ENCODE measurements at places on chromosomes 6 and 20.

DNA sequence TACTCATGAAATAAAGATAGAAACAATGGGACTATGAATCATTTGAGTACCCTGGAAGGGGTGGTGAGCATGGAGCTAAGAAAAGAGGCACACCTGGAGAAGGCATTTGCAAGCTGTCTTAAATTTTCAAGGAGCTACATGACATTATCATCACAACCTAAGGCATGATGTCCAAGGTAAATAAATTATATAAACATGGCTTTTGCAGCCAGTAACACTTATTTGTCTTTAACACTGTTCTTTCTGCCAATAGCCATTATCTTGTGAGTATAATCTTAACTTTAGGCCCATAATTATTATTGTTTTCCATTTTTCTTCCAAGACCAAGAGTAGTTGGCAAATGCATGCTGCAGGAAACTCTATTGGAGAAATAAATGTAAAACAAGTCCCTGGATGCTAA, 63.7 kb downstream of the ALDH5A1 start:
- DNase-seq: no peak

- DNase-seq: no peak
These were observed 153.6 kb upstream of the SHLD1 start for GRCh38 chr20:5596401-5597193.

DNA sequence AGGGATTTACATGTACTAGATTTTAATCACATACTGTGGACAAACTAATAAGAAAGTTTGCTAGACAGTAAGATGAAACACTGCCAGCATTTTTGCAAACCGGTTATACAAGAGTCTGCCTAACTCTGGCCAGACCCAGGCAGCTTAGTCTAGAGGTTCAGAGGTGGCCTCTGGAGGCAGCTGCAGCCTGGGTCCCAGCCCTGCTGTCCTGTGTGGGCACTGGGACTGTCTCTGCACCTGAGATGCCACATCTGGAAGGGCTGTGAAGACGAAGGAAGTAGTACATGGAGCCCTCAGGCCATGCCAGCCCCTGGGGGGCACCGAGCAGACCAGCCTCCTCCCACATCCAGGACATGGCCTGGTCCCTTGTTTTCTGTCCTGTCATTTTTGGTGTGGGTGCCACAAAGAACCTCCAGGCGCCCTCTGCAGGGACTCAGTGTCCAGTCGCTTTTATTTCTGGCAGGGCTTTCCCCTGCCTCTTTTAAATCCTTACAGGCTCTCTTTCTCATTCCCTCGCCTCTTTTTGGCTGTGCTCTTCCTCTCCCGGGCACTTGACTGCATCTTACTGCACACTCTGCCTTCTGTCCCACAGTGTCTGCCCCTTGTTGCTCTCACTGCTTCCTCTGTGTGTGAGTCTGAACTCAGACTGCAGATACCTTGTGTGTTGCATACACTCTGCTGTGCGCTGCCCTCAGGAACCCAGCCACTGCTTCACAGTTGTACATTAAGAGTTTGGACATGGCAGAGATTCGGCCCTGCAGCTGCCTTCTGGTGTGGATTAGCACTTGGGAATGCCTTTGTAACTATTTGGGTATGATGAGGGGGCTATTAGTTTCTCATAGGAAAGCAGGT, 216.7 kb downstream of the ZDHHC14 start:
- no peak for DNase-seq

- no peak for DNase-seq
These were observed 36.8 kb downstream of the GCM1 start for GRCh38 chr6:53111865-53112264.

GRCh38 chr6:107879941-107880340, 55.8 kb upstream of the SCML4 start:
- DNase-seq: no peak

GRCh38 chr6:14673201-14673600, 555.6 kb downstream of the CD83 start:
- DNase-seq: no peak

GRCh38 chr6:18742406-18742805, 355.3 kb downstream of the RNF144B start:
- no peak for DNase-seq

GRCh38 chr20:33908336-33908735, 85.4 kb upstream of the RALY start:
- no peak for DNase-seq

All from AG09319 (cell line).